ENCODE measurements at places on chromosomes 1 and 21.

DNA sequence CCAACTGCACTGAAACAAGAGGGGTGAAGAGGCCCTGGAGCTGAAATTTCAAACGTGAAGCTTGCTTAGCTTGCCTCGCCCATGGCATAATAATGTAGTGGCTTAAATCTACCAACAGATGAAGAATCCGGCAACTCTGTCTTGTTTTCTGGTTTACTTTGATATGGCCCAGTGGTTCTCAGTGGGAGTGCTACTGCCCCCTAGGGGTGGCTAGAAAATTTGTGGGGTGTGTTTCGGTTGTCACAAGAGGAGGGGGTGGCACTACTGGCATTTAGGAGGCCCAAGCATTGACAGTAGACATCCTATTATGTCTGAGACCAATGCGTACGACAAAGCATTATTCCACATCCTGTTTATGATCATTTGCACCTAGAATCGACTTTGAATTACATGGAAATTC, 51.9 kb upstream of the C8B start:
- no peak for DNase-seq

DNA sequence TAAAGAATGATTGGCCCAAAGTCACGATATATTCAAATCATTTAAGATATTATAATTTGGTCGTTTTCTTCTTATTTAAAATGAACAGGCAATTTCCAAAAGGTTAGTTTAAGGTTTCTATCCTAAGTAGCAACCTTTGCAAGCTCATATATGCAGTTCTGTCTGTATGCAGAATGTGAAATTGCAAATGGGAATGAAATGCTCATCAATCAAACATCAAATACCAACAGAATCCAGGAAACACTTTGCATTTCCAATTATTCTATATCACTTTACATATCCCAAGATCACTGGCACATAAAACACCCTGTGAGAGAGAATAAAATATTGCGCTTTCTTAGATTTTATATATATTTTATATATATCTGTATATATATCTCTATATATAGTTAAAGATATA, 237.3 kb downstream of the NRIP1 start:
- no peak for DNase-seq

DNA sequence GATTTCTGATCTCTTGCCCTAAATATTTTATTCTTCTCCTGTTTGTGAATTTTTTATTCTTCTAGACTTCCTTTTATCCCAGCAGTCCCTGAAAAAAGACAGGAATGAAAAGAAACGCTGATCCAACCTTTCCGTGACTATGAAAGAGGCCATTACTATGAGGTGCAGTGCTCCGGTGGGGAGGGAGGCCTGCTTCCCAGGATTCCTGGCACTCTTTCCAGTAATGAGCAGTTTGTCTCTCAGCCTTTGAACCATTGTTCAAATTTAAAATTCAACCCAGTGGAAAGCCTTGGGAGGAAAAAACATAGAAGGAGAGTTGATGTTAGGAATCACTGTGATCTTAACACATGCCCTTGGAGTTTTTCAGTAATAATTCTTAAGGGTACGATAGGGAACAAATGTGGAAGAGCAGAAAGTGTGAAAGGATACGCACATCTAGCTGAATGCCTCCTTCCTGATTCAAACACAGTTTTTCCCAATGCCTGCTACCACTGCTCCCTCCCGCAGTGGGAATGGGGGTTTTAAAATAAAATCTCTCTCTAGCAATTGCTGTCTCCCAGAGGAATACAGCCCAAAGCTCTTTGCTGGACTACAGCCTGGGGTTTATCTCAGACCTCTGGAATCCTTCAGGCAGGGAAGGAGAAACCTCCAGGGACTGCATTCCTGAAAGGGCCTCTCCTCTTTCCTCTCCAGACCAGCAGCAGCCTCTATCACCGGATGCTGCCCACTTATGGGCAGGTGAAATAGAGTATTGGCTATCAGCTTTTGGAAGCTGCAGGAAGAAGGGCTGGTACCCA, 6.1 kb downstream of the IER5 start:
- no peak for DNase-seq

DNA sequence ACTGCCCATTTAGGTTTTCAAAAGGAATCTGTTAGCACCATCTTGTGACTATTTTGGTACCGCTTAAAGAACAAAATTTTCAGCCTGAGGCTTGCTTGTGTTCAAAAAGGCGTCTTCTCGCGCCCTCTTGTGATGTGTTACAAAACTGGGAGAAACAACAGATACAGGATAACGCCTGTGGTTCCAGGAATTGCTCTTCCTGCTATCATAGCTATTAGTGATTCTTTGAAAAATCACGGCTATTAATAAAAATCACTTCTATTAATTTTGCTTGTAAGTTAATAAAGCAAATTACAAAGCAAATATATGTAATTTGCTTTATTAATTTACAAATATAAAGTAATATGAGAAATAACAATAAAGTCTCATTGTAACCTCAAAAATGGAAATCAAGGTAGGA, 82.2 kb upstream of the ABCD3 start:
- peak; percentile 96 for DNase-seq

GRCh38 chr1:191993549-191993948, 164.7 kb upstream of the RGS18 start:
- peak; percentile 6 for DNase-seq

GRCh38 chr21:27802816-27803475, 836.1 kb upstream of the ADAMTS5 start:
- DNase-seq, result peak; percentile 41

GRCh38 chr21:15164678-15165303, 100.0 kb upstream of the NRIP1 start:
- DNase-seq, result no peak

GRCh38 chr21:39575775-39576174, 37.0 kb upstream of the B3GALT5 start:
- no peak for DNase-seq

- no peak for DNase-seq
These were observed 641.8 kb downstream of the MATN1 start for GRCh38 chr1:30081379-30082102.

DNA sequence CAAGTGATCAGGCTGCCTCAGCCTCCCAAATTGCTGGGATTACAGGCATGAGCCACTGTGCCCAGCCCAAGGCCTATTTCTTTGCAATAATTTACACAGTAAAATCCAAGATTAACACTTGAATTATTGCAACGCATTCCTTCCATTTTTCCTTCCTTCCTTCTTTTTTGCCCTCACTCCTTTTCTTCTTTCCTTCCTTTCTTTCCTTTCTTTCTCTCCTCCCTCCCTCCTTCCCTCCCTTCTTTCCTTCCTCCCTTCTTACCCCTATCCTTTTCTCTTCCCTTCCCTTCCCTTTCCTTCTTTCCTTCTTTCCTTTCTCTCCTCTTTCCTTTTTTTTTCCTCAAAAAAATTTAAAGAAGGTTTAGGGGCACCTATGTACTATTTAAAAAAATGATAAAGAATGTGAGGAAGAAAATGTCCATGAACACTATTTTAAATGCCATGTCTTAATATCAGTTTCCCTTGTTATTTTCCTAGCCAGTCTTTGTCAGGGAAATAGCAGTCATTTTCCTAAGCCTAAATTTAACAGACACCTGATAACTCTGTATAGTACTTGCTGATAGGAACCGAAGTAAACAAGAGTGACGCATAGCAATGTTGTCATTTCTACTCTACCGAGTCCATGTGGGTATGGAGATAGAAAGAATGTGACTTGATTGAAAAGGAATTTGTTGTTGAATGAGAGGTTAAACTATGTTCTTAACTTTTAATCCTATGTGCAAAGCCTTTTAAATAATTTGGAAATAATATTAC, 79.8 kb upstream of the HMCN1 start:
- no peak for DNase-seq

DNA sequence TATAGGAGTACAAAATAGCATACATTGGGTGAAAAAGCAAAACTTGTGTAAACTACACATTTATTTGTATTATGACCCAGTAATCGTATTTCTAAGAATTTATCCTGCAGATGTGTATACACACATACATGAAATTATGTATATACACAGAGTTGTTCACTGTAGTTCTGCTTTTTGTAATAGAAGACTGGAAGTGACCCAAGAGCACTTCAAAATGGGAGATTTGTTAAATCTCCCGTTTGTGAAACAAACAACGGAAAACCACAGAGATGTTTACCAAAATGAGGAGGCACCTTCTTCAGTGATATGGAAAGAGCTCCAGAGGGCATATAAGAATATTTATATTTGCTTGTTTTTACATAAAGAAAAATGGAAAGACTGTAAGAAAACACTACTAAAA, 18.0 kb upstream of the MNDA start:
- DNase-seq, result no peak

GRCh38 chr1:206550446-206550845, 43.1 kb downstream of the RASSF5 start:
- DNase-seq, result no peak

DNA sequence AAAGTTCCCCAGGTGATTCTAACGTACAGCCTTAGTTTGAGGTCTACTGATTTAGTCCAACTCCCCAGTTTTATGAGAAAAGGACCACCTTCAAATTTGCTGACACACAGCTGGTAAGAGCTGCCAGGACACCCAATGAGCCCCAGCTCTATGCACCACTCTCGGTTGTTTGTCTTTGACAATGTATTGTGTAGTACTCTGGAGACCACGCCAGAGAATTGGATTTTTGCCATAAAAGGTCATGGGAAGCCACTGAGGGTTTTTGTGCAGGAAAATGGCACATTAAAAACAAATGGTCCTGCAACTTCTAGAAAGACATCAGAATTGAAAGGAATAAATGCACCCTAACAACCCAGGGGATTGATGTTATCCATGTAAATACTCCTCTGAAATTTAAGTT, 7.1 kb upstream of the IER5 start:
- no peak for DNase-seq

- DNase-seq, result no peak
These were observed 243 bp downstream of the ADAM15 start for GRCh38 chr1:155051342-155051776.

GRCh38 chr1:151255381-151255780, 847 bp downstream of the PSMD4 start:
- no peak for DNase-seq

GRCh38 chr1:172477216-172477615, 33.3 kb upstream of the PIGC start:
- no peak for DNase-seq

- DNase-seq, result no peak
These were observed 283.0 kb downstream of the PAPPA2 start for GRCh38 chr1:176745945-176746344.
